ENCODE measurements at places on chromosomes 2 and 18.

- DNase-seq: no peak
Measured at GRCh38 chr2:63654959-63655358, 66.2 kb downstream of the MDH1 start.

- no peak for DNase-seq
Measured at GRCh38 chr2:74314107-74314506, 29.1 kb downstream of the SLC4A5 start.

DNA sequence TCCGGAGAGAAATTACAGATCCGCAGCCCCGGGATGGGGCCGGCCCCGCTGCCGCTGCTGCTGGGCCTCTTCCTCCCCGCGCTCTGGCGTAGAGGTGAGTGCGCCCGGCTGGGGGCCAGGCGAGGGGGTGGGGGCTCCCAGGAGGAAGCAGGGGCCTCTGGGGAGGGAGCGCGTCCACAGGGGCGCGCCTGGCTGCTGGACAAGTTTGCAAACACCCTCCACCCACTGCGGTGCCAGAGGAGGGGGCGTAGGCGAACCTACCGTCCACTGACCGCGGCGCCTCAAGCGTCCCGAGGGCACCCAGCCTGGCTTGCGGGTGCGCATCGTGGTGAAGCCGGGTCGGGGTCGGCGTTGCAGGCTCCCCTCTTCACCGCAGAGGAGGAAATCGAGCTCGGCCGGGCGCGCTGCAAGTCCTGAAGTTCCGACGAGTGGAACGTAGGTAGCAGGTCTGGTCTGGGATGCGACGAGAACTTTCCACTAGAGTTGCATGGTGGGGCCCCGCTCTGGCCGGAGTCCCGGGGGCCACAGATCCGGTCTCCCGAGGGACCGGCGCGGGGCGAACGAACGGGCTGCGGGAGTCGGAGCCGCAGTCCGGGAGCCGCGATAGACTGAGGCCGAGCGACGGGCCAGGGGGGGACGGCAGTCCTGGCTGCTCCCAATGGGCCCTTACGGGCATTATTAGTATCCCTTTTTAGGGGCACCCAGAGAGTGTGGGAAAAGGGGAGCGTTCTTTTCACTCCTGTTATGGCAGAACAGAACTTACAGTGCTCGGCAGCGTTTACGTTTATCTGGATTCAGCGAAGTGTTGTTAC, 502 bp downstream of the MERTK start:
- no peak for DNase-seq

GRCh38 chr2:32671885-32672533, 44.2 kb downstream of the TTC27 start:
- DNase-seq: no peak

- DNase-seq: no peak
Measured at GRCh38 chr18:72742002-72742401, 125.8 kb downstream of the NETO1 start.

GRCh38 chr2:138950486-138950885, 170.3 kb upstream of the NXPH2 start:
- no peak for DNase-seq

DNA sequence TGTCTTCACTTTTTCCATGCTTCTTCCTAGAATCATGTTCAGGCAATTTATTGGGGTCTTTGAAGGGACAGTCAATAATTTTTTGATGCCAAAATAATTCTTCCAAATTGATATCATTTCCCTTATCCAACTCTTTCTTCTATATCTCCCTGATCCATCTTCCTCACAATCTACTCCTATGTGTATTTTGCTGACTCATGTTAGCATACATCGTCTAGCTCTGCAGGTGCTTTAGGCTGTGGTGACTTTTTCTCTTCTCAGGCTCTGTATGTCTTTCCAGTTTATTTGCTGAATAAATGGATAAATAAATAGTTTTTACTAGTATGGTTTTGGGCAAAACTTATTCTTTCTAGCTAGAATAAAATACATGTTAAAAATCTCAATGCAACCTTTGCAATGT, 1650.9 kb upstream of the TMEFF2 start:
- DNase-seq: no peak

- DNase-seq: no peak
Measured at GRCh38 chr18:46226461-46226860, 122.3 kb downstream of the HAUS1 start.

GRCh38 chr2:207112785-207113184, 53.0 kb downstream of the KLF7 start:
- DNase-seq: no peak

- no peak for DNase-seq
Measured at GRCh38 chr18:44968336-44968735, 287.6 kb downstream of the SETBP1 start.

- no peak for DNase-seq
Measured at GRCh38 chr2:143649226-143649740, 520.1 kb downstream of the ARHGAP15 start.

DNA sequence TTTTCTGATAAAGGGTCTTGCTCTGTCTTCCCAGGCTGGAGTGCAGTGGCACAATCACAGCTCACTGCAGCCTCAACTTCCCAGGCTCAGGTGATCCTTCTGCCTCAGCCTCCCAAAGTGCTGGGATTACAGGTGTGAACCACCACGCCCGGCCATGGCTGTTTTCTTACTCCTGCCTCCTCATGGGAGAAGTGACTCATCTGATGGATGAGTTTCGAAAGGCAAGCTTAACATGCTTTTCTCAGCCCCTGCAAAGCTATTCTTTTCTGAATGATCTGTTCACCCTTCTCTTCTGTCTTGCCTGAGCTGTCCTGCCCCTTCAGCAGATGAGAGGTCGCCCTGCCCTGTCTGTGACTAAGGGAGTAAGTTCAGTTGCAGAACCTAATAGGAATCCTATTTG, 929 bp upstream of the CREG2 start:
- DNase-seq: no peak

DNA sequence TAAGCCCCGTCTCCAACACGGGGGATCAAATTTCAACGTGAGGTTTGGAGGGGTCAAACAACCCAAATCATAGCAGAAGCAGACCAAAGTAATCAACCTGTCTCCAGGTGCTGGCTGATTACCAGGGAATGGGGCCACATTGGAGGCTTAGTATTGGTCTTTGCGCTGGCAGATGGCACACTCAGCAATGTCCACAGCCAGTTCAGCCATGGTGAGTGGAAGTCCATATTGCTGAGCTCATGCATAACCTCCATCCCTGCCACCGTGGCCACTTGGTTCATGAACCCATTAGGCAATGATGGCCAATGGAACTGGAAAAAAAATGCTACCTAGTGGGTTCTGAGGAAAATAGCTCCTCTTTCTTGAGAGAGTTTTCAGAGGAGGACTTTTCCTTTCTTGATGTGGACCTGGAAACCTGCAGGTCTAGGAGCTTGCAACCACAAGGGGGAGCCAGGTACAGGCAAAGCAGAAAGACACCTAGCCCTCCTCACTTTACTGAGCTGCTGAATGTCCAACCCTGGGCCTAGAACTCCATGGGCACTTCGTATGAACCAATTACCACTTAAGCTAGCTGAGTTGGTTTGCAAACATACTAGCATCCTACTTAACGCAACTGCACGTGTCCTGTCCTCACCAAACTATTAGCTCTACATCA, 128.0 kb upstream of the GYPC start:
- DNase-seq: no peak

- DNase-seq: no peak
Measured at GRCh38 chr2:152875701-152876695, 157.6 kb downstream of the ARL6IP6 start.

- no peak for DNase-seq
Measured at GRCh38 chr2:241842067-241842415, 16.7 kb downstream of the PDCD1 start.

DNA sequence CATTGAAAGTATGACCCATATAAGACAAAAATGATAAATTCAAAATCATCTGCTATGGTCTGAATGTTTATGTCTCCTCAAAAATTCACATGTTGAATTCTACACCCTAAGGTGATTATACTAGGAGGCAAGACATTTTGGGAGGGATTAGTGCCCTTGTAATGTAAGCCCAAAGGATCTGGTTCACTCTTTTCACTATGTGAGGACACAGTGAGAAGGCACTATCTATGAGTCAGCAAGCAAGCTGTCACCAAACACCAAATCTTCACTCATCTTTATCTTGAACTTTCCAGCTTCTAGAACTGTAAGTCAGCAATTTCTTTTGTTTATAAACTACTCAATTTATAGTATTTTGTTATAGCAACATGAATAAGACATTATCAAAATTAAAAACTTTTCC, 284.7 kb upstream of the ZC3H15 start:
- no peak for DNase-seq

- no peak for DNase-seq
Measured at GRCh38 chr2:217606296-217606695, 396.5 kb downstream of the TNS1 start.

- no peak for DNase-seq
Measured at GRCh38 chr2:120208381-120209353, 14.5 kb downstream of the TMEM185B start.

- DNase-seq: no peak
Measured at GRCh38 chr2:31318361-31319336, 84.7 kb downstream of the EHD3 start.

GRCh38 chr2:8587920-8588830, 93.7 kb upstream of the ID2 start:
- DNase-seq: no peak

GRCh38 chr2:184793176-184793575, 194.8 kb downstream of the ZNF804A start:
- DNase-seq: no peak

DNA sequence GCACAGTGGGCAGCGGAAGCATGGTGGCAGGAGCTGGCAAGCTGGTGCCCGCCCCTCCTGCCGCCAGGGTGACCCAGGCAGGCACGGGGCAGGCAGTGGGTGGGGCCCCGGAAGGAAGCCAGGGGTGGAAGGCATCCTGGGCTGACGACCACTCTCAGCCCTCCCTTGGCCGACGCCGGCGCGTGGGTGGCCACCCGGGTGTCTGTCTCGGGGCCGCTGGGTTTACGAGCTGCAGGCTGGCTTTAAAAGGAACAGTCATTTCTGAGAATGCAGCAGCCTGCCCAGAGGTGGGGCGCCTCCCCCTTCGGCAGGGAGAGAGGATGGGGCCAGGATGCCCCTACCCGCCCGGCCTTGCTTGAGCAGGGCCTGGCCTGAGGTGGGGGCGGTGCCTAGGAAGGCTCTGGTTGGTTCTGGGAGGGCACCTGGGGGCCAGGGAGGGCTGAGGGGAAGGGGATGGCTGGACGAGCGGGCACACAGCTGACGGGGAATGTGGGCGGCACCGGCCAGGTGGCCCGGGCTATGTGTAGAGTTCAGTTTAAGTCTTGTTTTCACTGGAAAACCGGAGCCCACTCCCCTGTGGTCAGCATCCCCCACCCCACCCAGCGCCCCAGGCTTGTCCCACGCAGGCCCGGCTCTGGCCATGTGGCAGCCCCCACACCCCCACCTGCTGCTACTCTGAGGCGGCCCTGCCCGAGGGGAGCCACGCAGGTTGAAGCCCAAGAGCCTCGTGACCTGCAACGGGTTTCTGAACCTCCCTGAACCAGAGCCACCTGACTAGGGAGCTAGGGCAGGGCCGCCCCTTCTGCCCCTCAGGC, 6.3 kb downstream of the BOK start:
- no peak for DNase-seq

DNA sequence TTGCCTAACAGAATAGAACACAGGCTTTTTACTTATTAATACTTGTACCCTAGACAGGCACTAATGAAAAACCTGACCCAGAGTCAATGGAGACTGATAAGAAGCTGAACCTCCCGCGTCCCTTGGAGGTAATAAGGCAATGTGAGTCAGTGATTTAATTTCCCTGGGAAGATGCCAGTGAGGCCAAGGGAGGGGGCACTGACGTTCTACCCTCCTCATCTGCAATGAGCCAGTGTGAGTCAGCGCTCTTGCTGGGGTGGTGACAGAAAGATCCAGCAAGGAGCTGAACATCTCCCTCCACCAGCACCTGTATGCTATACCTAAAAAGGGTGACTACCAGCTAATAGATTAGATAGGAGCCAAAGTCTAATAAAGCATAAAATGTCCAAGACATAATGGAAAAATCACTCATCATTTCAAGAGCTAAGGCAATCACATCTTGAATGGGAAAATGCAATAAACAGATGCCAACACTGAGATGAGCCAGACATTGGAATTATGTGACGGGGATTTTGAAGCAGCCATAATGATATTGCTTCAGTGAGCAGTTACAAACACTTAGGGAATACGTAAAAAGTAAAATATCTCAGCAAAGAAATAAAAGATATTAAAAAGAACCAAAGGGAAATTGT, 116.9 kb downstream of the TPGS2 start:
- DNase-seq: no peak

DNA sequence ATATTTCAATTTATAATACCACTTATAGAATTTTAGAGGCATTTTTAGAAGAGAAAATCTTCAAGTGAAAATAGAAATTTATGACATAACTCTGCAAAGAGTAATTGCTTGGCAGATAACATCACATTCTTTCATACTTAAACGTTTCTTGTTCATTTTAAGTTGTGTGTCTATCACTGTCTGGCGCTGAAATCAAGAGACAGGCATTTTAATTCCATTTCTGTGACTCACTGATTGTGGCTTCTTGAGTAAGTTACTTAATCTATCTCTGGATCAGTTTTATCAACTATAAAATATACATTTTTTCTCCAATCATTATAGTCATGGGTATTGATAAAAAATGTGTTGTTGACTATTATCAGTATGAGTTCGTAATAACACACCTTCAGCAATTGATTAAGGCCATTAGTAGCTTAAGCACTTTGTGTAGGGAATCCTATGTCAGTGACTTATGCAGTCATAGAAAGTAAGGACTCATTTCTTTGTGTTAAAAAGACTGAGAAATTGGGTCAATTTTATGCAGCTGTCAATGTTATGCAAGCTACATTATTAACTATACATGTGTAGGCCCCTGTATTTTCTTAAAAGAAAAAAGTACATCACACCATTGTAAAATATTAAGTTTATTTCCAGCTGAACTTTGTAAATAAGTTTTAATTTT, 497.3 kb downstream of the CCDC85A start:
- DNase-seq: no peak

DNA sequence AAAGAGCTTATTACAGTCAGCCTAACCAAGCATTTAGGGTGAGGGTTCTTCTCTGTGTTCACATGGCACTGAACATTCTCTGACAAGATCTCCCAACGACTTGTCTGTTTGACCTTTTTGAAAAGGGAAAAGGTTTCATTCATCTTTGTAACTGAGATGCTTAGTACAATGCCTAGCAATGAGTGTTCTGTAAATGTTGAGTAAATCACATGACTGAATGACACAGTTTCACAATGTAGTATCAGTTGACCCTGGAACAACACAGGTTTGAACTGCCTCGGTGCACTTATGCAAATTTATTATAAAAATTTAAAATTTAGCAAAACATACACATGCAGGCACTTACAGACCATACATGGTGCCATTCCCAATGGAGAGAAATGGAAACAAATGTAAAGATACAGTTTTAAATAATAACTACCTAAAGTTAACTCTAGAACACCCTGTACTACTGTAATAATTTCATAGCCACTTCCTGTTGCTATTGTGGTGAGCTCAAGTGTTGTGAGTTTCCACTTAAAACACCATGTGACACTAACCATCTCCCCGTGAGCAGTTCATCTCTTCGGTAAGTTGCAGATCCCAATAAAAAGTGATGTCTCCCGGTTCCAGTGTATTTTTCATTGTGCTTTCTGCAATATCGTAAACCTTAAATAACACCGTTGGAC, 34.1 kb upstream of the VWC2L start:
- DNase-seq: no peak
